CD4-positive, alpha-beta T cell treated with Interleukin-4 for 1 hour (primary cell): ENCODE measurements at places on chromosomes 7 and 10.

GRCh38 chr10:115052226-115052625, 40.9 kb upstream of the ATRNL1 start:
- DNase-seq = no peak

- no peak for DNase-seq
Observed at GRCh38 chr10:11189582-11190376, 172.1 kb downstream of the CELF2 start.

DNA sequence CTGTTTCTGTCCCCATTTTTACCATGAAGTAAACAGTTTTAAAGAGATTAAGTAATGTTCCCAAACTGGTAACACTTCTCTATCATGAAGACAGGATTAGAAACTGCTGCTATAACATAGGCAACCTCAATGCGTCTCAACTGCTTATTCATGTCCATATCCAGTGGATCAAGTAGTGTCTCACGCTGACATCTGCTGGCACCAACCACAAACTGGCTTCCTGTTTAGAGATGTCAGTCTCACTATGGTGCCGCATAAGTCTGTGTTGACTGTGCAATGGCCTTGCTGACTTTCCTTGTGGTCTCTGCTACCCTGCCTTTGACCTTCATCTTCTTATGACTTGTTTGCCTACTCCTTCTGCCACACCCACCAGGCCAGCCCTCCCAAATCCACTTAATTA, 369.6 kb upstream of the DPP6 start:
- DNase-seq = no peak

GRCh38 chr7:117424090-117424829, 3.0 kb downstream of the ASZ1 start:
- DNase-seq = no peak
